DMS79 treated with DMSO at 0.1 percent for 48 hours (cell line): ENCODE measurements at places on chromosomes 16 and 17.

GRCh38 chr16:83268169-83268568 is 539.6 kb upstream of the HSBP1 start:
- DNase-seq: no peak

GRCh38 chr16:67346341-67346740 is 19.7 kb downstream of the LRRC36 start:
- no peak for DNase-seq

GRCh38 chr17:17076066-17076465 is 33.8 kb downstream of the MPRIP start:
- DNase-seq: no peak

DNA sequence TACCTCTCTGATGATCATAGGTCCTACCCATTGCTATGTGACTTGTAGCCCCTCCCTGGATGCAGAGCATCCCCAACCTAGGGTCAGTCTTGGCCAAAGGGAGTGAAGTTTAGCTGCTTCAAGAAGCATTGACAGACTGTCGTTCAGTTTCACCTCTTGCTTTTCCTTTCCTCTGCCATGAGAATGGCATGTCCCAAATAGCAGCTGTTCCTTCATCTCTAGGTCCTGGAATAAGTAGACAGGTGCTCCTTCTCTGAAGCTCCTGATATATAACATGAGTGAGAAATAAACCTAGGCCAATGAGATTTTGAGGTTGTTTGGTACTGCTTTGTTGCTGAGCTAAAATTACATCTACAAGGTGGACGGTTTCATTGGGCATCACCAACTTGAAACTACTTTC is 204.5 kb upstream of the CACNG5 start:
- DNase-seq: no peak

GRCh38 chr16:81567987-81568748 is 123.6 kb downstream of the CMIP start:
- DNase-seq: no peak

DNA sequence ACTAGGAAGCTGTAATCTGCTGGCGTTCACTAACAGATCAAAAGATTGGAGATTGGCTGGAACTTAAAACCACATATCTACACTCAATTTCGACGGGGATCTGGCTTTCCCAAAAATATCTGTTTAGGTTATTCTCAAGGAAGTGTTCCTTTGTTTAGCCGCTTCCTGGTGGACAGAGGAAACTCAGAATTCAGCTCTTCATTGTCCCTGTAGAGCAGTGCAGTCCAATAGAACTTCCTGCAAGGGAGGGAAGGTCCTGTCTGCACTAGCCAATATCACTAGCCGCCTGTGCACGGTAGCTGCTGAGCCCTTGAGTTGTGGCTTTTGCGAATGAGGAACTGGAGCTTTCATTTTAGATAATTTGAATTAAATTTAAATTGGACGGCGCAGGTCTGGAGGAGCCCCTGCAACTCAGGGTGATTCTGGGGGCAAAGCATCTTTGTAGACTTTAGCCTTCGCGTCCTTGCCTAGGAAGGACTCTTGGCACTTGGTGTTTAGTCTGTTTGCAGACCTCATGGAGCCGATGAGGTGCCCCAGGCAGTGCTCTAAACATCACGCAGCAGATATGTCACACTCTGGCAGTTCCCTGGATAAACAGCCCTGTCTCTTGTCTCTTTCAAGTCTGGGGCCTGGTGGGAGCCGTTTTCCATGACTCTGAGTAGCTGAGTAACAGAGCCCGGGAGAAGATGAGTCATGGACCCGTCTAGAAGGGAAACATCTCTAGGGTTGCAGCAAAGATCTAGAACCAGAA is 122.2 kb downstream of the CCDC182 start:
- DNase-seq: no peak

DNA sequence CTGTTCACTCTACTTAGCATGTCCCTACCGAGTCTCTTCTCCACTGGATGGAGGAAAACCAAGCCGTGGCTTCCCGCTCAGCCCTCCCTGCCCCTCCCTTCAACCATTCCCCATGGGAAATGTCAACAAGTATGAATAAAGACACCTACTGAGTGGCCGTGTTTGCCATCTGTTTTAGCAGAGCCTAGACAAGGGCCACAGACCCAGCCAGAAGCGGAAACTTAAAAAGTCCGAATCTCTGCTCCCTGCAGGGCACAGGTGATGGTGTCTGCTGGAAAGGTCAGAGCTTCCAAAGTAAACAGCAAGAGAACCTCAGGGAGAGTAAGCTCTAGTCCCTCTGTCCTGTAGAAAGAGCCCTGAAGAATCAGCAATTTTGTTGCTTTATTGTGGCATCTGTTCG is 2.8 kb upstream of the LPCAT2 start:
- no peak for DNase-seq

GRCh38 chr16:64910356-64910755 is 211.5 kb downstream of the CDH11 start:
- DNase-seq: no peak

DNA sequence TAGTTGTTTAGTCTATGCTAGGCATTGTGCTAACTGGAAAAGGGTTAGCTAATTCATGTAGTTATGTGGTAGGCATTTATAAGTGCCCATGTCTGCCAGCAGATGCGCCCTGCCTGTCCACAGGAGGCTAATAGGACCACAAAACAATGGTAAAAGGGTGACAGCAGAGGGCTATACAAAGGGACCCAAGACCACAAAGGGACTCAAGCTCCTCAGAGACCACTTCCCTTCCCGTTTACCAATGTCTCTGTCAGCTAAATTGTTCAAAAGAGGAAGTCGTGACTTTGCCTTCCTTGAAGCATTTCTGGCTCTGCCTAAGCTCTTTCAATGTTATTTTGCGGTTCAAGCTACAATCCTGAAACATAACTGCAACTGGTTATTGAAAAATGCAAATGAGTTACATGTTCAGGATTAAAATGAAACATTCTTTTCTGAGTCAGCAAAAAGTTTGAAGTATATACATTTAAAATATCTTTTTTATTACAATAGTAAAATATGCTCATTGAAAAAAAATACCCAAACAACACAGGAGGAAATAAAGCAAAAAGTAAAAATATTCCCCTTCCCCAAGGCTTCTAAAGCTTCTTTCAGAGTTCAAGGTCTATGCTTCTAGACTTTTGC is 149.2 kb downstream of the MAF start:
- DNase-seq: no peak

DNA sequence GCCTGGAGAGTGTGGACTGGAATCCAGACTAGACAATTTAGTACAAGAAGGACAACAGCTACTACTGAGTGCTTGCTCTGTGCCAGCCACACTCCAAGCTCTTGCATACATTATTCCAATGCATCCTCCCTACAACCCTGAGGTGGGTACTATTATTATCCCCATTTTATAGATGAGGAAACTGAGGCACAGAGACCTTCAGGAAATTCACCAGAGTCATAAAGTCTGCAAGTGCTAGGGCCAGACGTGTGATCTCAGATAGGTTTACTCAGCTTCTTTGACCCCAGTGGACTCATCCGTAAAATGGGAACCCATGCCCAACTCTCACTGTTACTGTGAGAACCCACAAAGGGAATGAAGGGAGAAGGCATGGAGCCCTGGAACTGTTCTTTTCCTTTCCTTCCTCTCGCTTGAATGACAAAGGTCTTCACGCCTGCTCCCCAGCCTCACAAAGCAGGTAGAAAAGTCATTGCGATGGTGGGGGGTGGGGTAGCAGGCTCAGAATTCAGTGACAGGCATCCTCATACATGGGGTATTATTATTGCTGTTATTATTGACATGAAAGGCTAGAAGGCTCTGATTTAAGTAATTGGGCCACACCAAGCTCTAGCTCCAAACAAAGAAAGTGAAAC is 160.0 kb downstream of the ZNF423 start:
- no peak for DNase-seq

DNA sequence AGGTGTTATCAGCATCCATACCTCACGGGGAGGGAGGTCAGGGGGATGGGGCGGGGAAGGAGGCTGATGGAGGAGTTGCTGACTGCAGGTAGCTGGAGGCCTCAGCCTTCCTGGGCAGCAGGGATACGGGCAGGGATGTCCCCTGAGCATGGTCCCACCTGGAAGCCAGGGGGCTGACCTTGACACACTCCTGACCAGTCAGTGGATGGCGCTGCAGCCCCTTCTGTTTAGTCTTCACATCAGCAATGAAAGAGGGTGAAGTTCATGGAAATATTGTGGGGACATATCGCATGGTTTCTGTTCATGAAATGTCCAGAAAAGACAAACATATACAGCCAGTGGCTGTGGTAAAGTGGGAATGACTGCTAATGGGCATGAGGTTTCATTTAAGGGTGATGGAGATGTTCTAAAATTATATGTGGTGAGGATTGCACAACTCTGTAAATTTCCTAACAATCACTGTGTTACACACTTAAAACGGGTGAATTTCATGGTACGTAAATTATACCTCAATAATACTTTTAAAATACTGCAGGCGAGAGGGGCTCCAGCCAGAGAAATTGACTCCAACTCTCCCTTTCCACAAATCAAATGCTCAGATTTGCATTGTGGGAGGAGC is 489.6 kb downstream of the CDH13 start:
- no peak for DNase-seq

DNA sequence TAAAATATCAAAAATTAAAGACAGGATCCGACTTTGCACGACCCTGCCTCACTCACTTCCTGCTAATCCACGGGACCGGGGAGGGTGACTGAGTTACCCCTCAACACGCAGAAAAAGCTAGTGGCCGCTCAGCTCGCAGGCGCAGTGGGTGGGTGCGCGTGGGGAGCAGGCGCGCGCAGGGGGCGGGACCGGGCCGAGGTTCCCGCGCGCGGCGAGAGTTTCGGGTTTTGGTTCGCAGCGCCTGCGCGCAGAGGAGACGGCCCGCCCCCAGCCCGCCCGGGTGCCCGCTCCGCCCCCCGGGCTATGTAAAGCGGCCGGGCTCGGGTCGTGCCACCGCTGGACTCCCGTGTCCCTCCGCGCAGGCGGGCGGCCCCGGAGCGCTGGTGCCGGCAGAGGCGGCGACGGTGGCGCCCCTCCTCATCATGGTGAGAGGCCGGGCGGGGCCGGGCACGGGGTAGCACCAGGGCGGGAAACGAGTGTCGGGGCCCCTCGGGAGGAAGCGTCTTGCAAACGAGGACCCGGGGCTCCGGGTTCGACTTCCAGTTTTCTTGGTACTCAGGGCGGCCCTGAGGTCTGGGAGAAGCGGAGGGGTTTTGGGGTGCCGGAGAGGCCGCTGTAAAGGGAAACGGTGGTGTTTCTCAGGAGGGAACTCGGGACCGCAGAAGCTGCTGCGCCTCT is at the start of gene CNP:
Gene CNP (plus strand): TSS at position 333 of the 678 bp plus-strand sequence. CDS start 90 bp downstream, at position 423.
- DNase-seq: peak; percentile 70

DNA sequence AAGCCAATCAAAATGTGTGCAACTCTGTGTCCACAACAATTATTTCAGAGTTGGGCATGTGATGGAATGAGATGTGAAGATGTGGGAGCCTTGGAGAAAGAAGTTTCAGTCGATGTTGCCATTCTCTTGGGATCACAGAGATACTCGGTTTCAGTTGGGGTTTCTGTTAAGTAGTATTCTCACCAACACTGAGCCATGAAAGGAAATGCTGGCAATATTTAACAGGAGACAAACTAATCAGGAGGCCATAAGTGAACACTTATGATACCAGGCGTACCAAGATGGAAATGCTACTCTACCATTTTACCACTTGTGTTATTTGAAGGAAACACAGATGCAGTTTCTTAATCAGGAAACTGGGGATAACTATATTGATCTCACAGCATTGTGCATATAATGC is 53.3 kb upstream of the NUDT7 start:
- DNase-seq: no peak

DNA sequence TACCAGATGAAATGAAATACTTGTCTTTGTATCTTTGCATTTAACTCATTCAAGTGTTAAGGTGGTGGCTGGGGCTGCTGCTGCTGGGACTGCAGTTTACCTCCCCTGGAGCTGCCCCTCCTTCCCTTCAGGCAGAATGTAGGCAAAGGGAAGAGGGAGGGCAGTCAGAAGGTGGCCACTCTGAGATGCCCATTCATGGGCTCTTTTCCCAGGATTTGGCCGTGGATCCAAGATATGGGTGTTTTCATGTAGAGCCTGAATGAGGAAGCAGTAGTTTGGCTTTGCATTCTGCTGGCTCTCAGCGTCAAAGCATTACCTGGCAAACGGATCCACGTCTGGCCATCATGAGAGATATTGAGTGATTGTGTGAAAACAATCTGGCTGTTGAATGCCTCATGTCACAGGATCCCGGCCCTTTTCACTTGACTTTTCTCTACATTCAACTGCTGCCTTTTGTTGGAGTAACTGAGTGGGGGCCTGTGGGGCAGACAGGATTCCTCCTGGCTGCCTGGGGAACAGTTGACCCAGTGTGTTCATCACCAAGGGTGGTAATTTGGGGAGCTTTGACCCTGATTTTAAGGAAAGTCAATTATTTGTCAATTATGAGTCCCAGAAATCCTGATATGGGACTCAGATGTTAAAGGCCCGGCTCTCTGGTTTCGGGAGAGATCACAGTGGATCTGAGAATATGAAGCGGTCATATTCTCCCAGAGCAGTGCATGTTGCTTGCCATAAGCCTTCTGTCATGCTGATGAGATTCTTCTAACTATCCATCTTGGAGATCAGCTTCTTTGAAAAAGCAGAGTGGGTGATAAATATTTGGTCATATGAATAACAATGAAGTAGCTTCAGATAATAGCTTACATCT is 236.8 kb downstream of the IRX3 start:
- DNase-seq: no peak

DNA sequence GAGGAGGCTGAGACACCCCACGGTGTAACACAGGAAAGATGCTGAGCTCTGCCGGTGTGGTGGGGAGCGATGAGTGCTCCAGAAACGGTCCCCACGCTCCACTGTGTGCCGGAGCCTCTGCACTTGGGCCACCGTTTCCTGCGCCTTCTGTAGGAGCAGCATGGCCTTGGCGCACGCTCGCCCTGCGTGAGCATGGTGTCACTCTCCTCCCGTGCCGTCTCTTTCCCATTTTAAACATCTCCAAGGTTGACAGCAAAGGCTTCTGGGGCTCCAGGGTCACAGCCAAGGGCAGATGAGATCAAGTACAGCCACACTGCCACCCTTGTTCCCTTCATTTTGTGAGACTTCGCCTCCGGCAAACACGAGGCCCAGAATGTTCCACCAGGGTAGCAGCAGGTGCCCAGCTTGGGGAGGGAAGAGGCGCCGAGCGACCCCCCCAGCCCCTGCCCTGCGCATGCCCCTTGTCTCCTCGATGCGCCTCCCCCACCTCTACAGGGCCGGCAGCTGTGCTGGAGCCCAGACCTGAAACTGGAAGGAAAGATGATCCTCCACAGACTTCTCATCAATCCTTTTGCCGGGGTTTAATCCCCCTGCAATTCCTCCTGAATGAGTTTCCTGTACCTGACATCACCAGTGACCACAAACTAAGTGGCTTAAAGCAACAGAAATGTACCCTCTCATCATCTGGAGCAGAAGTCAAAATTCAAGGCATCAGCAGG is 19.9 kb upstream of the OSGIN1 start:
- DNase-seq: no peak

DNA sequence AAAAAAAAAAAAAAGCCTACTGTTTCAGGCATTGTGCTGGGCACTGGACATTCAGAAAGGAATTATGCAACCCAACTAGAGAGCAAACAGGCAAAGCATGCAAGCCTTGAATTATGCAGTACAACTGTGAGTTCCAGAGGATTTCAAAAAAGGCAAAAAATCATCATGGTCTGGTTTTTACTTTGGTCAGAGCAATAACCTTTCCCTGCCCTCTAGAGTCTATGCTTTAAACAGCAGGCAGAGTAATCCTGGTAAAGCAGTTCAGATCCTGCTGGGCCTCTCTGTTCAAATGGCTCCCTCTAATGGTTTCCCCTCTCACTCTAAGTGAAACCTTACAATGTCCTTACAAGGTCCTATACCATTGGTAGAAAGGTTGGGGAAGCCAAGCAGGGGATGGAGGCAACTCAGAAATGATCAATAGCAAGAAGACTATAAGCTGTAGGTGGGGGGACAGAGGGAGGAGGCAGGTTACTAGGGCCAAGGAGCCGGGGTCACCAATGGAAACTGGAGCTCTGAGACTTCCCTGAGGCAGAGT is 4.6 kb upstream of the TAF15 start:
- peak; percentile 82 for DNase-seq

GRCh38 chr16:85629326-85629725 is 16.2 kb downstream of the GSE1 start:
- no peak for DNase-seq
